Mammary epithelial cell (primary cell): ENCODE measurements at places on chromosomes 12 and 14. TPM values are rescaled to one million over a fixed set of nuclear protein-coding genes. Genes with fewer than 3 reads are reported as not detected.

Gene HOXC4
- 0.83 TPM for total RNA-seq

Gene KIF5A
- total RNA-seq, result 1.5 and 2.4 TPM in 2 replicates

Gene MYO1A
- not detected for total RNA-seq

Gene C14orf39
- not detected for total RNA-seq

Gene ADAM21
- total RNA-seq, result 0.32 and 0.68 TPM in 2 replicates

Gene TAS2R13
- total RNA-seq, result 0.27 and 0.42 TPM in 2 replicates

Gene C14orf180
- total RNA-seq, result not detected

Gene PLEK2
- 93.2 and 152 TPM in 2 replicates for total RNA-seq

Gene WNT5B
- 3.9 and 4.3 TPM in 2 replicates for total RNA-seq

Gene EIF2S3B
- 2.5 TPM for total RNA-seq

Gene TMEM119
- total RNA-seq, result 1.0 TPM

Gene CDKN3
- total RNA-seq, result 32.4 and 38.1 TPM in 2 replicates

Gene MGP
- 0.66 TPM in 1 of 2 replicates, not detected in the other for total RNA-seq

Gene RBP5
- not detected in 2 replicates for total RNA-seq

Gene LRRC43
- total RNA-seq, result 0.53 and 0.66 TPM in 2 replicates

Gene WDR89
- total RNA-seq, result 13.0 and 14.4 TPM in 2 replicates

Gene CELA1
- not detected for total RNA-seq

Gene MYH7
- not detected for total RNA-seq

Gene ACRBP
- not detected for total RNA-seq

Gene ABCD2
- total RNA-seq, result not detected in 2 replicates

Gene OAS2
- total RNA-seq, result 0.83 TPM

Gene MAP1LC3B2
- 1.5 TPM for total RNA-seq

Gene CLEC4E
- not detected for total RNA-seq

Gene JDP2
- 13.8 and 23.1 TPM in 2 replicates for total RNA-seq

Gene SDSL
- total RNA-seq, result 10.8 and 21.0 TPM in 2 replicates

Gene OR4E2
- not detected in 2 replicates for total RNA-seq

Gene SMIM41
- total RNA-seq, result not detected in 2 replicates

Gene SYCP3
- total RNA-seq, result not detected in 2 replicates

Gene HIF1A
- 227 and 291 TPM in 2 replicates for total RNA-seq

Gene SDS
- total RNA-seq, result not detected

Gene CGRRF1
- 14.3 TPM for total RNA-seq

Gene TMTC2
- total RNA-seq, result 7.3 and 8.3 TPM in 2 replicates

Gene NR1H4
- total RNA-seq, result not detected

Gene PELI2
- not detected in 2 replicates for total RNA-seq

Gene C12orf54
- 2.8 and 3.5 TPM in 2 replicates for total RNA-seq

Gene TAS2R20
- total RNA-seq, result 1.4 and 1.7 TPM in 2 replicates

Gene IFNG
- total RNA-seq, result not detected

Gene TGFB3
- total RNA-seq, result 2.0 TPM

Gene FOXG1
- not detected for total RNA-seq

Gene BIN2
- not detected in 2 replicates for total RNA-seq

Gene PRKD1
- 1.4 and 1.7 TPM in 2 replicates for total RNA-seq

Gene KRT79
- total RNA-seq, result not detected in 2 replicates
